ENCODE measurements at places on chromosomes 2 and 18.

GRCh38 chr2:239523954-239524330 is 123.1 kb upstream of the HDAC4 start:
- no peak for DNase-seq

DNA sequence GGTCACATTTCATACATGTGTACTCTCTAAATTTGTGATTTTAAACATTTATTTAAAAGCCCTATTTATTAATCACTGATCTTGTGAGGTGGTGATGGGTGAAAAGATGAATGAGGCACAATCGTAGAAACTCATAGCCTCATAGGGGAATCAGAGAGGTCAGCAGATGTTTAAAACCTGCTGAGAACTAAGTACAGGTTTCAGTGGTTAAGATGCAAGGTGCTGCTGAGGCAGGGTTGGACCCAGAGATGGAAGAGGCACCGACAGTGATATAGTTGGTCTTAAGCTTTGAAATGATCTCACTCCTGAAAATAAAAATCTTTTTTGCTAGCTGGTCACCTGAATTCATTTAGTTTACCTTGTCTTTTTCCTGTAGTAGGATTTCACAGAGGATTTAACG is 49.6 kb downstream of the LINC00305 start:
- no peak for DNase-seq

GRCh38 chr2:19461504-19462255 is 103.3 kb upstream of the OSR1 start:
- no peak for DNase-seq

DNA sequence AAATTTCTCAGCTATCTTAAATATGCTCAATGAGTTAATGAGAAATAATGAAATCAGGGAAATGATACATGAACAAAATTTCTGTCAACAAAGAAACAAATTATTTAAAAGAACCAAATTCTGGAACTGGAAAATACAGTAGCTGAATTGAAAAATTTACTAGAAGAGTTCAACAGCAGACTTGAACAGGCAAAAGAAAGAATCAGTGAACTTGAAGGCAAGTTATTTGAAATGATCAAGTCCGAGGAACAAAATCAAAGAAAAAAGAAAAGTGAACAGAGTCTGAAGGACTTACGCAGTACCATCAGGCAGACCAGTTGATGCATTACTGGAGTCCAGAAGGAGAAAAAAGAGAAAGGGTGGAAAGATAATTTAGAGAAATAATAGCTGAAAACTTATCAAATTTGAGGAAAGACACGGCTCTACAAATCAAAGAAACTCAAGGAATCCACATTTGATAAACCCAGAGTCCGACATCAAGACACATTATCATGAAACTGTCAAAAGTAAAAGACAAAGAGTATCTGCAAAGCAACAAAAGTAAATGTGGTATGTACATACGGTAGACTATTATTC is 83.6 kb downstream of the CCDC138 start:
- no peak for DNase-seq

DNA sequence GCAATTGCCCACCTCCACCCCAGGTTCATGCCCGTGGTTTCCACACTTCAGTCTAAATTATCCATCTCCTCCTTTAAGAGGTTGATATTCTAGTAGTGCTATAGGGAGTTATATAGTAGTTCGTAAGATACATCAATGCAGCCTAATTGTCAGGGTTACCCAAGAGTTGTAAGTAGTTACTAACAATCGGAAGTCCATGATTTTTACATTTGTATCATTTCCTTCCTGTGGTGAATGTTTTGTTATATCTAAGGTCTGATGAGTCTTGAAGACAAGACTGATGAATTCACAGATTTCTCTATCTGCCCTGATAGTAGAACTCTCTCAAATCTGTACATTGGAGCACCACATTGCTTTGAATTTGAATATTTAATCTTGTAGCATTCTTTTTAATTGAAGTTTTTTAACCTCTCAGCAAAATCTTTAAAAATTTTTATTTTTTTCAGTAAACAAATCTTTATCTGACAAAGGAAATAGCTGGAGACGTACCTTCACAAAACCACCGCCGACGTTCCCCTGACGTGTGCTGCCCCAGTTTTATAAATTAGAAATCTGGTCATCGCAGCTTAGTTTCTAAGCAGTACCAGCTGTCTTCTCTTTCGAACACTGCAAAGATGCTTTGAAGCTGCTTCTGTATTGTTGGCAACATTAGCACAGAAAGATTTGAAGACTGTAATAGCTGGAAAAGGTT is 264.5 kb downstream of the SOCS6 start:
- DNase-seq, result no peak

DNA sequence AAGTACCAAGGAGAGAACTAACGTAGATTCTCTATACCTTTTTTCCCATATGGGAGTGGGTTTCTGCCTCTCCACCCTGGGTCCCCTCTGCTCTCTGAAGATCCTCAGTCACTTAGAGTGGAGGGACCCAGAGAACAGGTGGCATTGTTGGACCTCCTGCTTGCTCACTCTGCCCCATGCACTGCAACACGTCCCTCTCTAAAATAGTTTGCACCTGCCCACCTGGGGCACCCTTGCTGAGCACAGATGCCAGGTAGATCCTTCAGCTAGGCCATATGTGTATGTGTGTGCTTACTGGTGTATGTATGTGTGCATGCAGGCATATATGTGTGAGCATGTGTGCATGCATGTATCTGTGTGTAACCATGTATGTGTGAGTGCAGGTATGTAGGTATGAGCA is 2.2 kb downstream of the IL36RN start:
- no peak for DNase-seq

DNA sequence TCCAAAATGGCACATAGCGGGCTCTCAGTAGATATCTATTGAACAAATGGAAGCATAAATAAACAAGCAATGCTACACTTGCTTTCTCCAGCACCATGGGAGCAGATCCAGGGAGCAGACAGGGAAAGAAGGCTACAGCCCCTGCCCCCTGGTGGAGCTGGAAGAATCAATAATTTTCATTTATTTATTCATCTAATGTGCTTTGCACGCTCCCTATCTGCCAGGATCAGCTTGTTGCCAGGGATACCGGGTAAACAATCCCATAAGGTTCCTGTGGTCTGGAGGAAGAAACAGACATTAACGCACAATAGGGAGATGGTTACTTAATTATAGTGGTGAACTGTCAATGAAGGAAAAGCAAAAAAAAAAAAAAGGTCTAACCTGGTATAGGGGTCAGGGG is 40.1 kb upstream of the CLASP1 start:
- DNase-seq, result no peak

GRCh38 chr2:208542465-208543041 is 136.0 kb downstream of the PTH2R start:
- DNase-seq, result no peak

DNA sequence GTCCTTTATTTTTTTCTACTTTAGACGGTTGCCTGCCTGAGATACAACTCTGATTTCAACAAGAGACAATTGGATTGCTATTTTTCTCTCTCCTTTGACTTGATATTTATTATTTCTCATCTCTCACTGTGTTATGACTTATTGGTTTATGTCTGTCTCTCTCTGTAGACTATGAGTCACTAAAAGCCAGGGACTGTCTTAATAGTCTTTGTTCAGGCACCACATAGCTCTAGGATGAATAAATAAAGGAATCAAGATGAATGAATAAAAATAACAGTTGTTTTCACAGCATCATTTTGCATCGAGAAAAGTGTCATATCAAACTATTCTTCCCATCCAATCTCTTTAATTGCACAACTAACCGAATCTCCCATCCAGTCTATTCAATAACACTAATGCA is 31.4 kb upstream of the CD28 start:
- no peak for DNase-seq

DNA sequence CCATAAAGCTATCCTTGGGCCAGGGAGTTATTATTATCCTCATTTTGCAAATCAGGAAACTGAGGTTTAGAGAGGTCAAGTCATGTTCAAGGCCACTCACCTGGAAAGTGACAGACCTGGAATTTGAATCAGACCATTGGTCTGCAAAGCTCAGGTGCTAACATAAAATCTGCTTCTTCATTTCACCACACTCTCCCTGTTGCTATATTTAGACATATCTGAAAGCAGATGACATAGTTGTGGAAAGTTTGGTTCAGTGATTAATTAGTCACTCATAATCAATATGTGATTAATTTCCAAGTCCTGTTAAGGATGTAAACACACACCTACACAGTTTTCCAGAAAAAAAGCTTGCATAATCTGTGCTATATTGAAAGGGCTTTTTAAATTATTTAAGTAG is 57.4 kb downstream of the LINC00305 start:
- DNase-seq, result no peak

DNA sequence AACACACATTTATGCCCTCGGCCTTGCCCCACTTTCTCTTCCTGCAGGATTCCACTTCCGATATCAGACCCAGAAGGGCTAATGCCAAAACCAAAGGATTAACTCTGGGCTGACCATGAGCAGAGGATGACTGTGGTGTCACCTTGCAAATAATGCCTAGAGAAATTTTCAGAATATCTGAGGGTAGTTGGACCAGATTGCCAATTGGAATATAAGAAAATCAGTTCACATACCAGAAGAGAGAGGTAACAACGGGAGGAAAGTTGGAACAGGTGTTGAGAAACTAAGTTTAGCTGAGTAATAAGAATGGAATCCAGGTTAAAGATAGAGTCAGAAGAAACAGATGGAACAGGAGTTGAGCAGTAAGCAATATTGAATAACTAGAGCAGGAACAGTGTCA is 232.7 kb upstream of the UBE2E3 start:
- no peak for DNase-seq

DNA sequence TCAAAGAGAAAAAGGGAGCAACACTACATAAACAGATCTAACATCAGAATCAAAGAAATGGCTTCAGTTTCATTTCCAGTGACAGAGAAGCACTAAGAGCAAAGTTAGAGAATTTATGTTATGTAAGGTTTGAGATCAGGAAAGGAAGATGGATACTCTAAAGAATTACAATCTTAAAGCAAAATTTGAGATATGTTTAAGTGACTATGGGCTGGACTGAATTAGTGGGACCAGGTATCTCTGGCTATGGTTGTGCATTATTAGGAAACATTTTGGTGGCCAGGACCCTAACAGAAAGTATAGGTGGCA is 208.2 kb downstream of the CCDC178 start:
- DNase-seq, result no peak

GRCh38 chr2:167814881-167815718 is 432.3 kb downstream of the STK39 start:
- no peak for DNase-seq

- no peak for DNase-seq
Observed at GRCh38 chr18:70330887-70331286, 42.0 kb downstream of the SOCS6 start.

- DNase-seq, result no peak
Observed at GRCh38 chr2:51448911-51449310, 417.0 kb upstream of the NRXN1 start.

DNA sequence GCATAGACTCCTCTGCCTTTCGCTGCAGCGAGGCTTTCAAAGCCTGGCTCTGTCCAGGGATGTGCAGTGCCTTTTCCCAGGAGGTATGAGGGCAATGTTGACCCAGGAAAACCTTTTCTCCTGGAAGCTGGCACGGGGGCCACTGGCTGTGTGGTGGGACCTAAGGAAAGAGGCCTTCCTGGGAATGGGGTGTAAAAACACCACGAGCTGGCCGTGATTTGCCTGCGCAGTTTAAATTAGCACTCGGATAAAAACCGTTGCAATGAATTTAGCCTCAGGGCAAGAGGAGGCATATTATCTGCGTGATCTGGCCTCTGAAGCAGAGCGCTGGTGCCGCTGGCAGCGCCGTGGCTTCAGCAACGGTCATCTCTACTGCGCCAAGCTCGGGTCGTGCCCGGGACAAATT is 3.0 kb downstream of the OSR1 start:
- DNase-seq, result no peak

DNA sequence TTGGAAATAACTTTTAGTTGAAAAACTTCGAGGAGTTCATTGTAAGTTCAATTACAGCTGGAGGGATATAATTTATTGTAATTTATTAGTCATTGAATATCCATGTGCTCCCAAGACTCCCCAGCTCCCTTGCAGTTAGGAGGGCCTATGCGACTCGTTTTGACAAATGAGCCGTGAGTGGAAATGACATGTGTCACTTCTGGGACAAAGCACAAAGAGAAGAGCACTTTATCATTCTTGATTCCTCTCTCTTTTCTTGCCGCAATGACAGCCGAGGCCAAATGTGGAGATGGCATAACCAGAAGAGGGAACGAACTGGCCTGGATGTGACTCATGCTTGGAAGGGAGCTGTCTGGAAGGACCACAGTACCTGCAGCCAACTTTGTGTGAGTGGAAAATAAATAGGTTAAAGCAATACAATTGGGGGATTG is 44.2 kb upstream of the ITSN2 start:
- DNase-seq, result no peak

- no peak for DNase-seq
Observed at GRCh38 chr2:159961037-159961436, 101.4 kb downstream of the PLA2R1 start.

DNA sequence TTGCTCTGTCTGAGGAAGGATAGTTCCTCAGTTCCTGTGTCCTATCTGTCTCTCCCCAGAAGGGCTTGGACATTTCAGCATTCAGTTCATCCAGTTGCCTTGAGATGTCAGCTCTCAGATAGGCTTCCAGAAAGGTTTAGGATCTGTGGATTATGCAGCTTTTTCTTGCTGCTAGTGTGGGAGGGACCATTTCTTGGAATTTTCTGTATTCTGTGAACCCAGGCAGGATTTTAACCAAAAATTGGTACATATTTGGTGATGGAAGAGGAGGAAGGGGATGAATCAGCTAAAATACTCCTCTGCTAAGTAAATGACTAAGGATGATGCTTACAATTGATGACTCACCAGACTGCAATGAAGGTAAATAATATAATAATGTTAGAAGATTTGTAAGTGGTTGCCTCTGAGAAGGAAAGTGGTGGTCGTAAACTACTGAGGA is 58.6 kb upstream of the DOCK10 start:
- no peak for DNase-seq

DNA sequence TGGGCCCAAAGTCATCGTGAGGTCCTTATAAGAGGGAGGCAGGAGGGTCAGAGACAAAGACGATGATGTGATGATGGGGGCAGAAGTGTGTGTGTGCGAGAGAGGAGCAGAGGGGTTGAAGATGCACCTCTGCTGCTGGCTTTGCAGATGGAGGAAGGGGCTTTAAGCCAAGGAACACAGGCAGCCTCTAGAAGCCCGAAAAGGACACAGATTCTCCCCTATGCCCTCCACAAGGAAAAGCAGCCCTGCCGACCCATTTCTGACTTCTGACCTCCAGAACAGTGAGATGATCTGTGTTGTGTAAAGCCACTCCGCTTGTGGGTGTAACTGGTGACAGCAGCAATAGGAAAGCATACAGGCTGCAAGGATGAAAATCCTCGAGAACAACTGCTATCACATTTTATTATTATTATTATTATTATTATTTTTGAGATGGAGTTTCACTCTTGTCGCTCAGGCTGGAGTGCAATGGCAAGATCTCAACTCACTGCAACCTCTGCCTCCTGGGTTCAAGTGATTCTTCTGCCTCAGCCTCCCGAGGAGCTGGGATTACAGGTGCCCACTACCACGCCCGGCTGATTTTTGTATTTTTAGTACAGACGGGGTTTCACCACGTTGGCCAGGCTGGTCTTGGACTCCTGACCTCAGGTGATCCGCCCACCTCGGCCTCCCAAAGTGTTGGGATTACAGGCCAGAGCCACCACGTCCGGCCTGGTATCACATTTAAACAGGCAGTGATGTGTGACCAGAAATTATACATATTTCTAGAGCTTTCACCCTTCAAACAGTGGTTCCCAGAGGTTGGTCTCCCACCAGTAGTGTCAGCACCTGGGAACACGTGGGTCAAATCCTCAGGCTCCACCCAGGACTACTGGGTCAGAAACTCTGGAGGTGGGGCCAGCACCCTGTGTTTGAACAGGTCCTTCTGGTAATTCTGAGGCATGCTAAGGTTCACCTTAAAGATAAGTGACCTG is 170.5 kb downstream of the TGIF1 start:
- DNase-seq, result no peak

GRCh38 chr18:13501543-13501887 is 224.8 kb downstream of the FAM210A start:
- no peak for DNase-seq

Measured in cortex of kidney (tissue), 1 donor.